NCI-H446 treated with DMSO at 0.1 percent for 48 hours (cell line): ENCODE measurements at places on chromosomes 7 and 10.

DNA sequence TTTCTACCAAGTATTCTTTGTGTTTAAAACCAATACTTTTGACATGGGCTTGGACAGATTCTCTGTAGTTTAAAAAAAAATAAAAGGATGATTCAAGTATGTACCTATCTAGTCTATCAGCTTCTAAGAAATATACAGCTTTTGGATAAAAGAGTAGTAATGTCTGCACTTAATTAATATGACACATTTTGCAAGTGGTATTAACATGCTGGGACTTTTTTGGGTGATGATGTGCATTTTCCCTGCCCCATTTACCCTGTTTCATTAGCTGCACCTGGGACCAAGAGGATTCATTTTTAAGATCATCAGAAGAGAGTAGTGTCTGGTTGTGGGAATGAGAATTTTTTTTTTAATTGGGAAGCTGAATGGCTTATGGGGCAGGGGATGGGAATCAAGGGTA, 236.2 kb upstream of the KLF14 start:
- no peak for DNase-seq

GRCh38 chr7:2782565-2782964, 61.5 kb downstream of the GNA12 start:
- DNase-seq: no peak

GRCh38 chr10:31321396-31321941, 2.5 kb downstream of the ZEB1 start:
- no peak for DNase-seq

- no peak for DNase-seq
Measured at GRCh38 chr7:35820858-35821257, 20.0 kb downstream of the SEPTIN7 start.

DNA sequence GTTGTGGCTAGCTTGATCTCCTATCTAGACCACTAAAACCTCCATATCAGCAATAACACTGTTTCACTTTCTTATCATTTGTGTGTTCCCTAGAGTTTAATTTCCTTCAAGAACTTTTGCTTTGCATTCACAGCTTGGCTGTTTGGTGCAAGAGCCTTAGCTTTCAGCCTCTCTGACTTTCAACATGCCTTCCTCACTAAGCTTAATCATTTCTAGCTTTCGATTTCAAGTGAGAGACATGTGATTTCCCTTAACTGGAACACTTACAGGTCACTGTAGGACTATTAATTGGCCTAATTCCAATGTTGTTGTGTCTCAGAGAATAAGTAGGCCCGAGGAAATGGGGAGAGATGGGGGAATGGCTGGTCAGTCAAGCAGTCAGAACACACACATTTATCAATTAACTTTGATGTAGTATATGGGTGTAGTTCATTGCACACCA, 10.6 kb upstream of the BPGM start:
- no peak for DNase-seq

- DNase-seq: no peak
Measured at GRCh38 chr10:85259908-85260307, 931.5 kb downstream of the CCSER2 start.

DNA sequence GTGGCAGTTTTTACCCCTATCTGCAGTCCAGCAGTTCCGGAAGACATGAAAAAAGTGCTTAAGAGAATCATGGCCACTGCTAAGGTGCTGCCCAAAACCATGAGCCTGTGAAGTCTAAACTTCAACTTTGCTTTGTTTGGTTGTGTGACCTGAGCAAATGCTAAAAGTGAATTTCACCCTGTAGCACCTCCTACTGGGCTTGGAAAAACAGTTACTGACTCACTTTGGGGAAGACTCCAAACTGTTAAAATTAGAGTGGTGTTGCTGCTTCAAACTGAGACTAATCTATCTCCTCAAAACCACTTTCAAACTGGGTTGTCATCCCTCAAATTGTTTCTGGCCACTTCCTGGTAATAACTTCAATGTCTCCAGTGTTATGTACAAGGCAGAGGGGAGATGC, 21.3 kb downstream of the MKX start:
- no peak for DNase-seq
